Renal cortex interstitium (tissue), 15 donors: ENCODE measurements at places on chromosomes 7 and 10. TPM values are rescaled to one million over a fixed set of nuclear protein-coding genes. Genes with fewer than 3 reads are reported as not detected.

ACHE gene
- polyA plus RNA-seq: 3.4 TPM

METTL27 gene
- polyA plus RNA-seq: 15.9 TPM

GARIN1A gene
- polyA plus RNA-seq: 4.3 TPM

POLR2J2 gene
- 1.7 TPM for polyA plus RNA-seq

PIP gene
- not detected for polyA plus RNA-seq

CC2D2B gene
- 1.0 TPM for polyA plus RNA-seq

FAM25A gene
- not detected for polyA plus RNA-seq

TSPAN13 gene
- polyA plus RNA-seq: 27.8 TPM

TMEM273 gene
- 3.1 TPM for polyA plus RNA-seq

ITPRID1 gene
- polyA plus RNA-seq: not detected

BBS9 gene
- polyA plus RNA-seq: 16.9 TPM

CYP17A1 gene
- polyA plus RNA-seq: 0.66 TPM

GRCh38 chr7:50214126-50214670 is 90.3 kb upstream of the IKZF1 start:
- no peak for DNase-seq

GRCh38 chr10:29033311-29033940 is 255.4 kb upstream of the LYZL1 start:
- DNase-seq: no peak

- DNase-seq: no peak
Measured at GRCh38 chr7:80960244-80960795, 41.5 kb upstream of the SEMA3C start.

DNA sequence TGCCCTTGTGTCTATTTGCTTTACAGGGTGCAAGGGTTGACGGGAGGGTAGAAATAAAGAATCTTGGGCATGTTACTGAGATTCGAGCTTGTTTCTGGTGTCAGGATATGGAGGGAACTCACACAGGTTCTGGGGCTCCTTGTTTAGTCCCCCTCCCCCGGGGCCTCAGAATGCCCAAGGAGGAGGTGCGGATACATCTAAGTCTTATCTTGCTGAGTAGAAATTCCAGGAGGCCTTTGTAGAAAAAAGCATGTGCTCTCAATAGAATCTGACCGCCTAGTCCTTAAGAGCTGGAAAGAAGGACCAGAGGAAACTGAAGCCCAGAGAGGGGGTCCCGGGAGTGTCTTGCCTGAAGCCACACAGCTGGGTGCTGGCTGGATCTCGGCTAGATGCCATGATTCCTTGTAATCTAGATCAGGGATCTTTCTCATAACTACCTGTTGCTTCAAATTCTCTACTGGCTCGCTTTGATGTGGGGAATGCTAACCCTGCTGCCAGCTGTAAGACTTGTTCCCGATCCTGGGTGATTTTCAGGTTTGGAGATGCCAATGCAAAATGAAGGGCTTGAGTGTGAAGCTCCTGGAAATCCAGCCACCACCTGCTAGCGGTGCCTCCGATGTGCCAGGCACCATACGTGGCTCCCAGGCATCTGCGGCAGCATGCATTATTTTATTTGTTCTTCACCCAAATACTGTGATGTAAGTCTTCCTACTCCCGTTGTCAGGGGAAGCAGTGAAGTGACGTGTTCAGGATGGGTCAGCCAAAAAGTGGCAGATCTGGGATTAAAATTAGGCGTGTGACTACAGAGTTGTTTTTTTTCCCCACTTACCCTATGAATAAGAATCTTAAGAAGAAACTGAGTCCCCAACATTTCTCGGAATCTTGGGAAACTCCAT is 226.0 kb downstream of the TCF7L2 start:
- no peak for DNase-seq

GRCh38 chr10:80529604-80530003 is 8.1 kb upstream of the SH2D4B start:
- DNase-seq: no peak

- no peak for DNase-seq
Measured at GRCh38 chr7:131056007-131056406, 271.7 kb upstream of the MKLN1 start.

DNA sequence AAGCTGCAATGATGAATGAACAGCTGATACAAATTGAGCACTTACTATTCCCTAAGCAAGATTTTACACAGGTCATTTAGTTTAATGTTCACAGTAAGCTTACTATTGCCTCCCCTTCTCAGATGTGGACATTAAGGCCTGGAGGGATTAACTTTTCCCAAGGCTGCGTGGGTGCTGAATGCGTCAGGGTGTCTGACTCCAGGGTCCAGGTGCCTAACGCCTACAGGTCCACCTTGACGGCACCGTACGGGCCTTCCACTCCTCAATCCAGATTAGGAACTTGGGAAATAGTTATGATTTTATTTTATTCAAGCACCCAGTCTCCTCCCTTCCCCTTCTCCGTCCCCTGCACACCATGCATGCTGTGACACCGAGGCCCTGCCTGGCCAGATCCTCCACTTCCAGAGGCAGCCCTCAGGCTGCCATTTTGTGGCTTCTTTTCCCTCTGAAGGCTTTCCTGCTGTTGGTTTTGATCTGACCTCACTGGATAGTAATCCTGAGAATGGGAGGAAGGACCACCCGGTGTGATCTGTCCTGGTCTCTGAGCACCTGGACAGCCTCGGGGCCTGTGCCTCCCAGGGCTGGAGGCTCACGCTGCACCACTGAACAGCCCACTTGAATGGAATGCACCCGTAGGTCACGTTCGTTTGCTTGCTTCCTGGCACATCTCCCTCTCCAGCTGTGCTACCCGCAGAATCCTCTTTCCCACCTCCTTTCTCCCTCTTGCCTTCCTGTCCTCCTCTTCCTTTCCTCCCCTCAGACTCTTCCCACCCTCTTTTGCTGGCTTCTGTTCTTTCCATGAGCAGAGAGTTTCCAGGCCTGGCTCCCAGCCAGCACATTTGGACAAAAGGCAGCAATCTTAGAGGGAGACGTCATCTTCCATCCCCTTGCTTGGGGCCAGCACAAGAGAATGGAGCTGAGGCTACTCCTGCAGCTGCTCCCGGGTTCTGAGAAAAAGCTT is 14.4 kb downstream of the DENND2A start:
- peak; percentile 89 for DNase-seq

DNA sequence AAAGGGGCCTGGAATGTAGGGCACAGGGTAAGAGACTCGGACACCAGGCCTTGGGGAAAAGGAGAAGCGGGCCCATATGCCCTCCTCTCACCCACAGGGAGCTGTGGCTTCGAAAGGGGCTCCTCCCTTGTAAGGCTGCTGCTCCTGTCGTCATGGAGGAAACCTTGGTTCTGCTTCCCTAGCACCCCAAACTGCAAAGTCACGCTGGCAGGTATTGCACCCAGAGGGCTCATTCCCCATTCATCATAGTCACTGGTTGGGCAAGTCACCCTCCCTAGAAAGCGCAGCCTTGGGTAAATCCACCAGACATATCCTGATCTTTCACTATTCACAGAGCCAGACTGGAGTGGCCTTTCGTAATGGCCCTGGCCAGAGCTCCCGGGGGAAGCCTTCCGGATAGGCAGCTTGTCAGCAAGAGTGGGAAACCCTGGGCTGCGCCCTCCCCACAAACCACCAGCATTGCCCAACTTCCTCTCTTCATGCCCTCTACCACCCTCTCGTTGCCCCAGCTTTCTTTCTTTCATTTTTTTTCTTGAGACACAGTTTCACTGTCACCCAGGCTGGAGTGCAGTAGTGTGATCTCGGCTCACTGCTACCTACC is 121.0 kb downstream of the HIP1 start:
- DNase-seq: no peak

DNA sequence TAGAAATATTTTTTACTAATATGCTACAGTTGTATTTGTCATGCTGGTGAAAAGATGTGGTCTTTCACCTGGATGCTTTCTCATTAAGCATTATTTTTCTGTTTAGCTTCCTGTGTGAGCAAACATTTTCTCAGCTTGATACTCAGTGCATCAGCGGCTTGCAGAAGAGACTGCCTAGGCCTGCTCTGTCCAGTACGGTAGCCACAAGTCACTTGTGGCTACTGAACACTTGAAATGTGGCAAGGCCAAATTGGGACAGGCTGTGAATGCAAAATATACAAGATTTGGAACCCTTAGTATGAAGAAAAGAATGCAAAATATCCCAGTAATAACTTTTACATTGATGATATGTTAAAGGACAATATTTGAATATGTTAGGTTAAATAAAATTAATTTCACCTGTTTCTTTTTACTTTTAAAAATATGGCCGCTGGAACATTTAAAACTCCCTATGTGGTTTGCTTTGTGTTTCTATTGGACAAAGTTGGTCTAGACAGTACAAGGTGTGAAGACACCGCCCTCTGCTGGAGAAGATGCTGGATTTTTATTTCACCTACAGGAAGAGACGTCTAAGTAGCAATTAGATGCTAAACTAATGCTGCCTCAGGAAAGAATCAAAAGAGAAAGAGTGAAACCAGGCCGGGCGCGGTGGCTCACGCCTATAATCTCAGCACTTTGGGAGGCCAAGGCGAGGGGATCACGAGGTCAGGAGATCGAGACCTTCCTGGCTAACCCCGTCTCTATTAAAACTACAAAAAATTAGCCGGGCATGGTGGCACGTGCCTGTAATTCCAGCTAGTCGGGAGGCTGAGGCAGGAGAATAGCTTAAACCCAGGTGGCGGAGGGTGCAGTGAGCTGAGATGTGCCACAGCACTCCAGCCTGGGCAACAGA is 5.3 kb downstream of the SRGN start:
- peak; percentile 69 for DNase-seq

GRCh38 chr7:155868955-155869783 is 56.9 kb upstream of the SHH start:
- no peak for DNase-seq

- DNase-seq: peak; percentile 55
Measured at GRCh38 chr10:119724593-119725516, 995 bp upstream of the INPP5F start.

DNA sequence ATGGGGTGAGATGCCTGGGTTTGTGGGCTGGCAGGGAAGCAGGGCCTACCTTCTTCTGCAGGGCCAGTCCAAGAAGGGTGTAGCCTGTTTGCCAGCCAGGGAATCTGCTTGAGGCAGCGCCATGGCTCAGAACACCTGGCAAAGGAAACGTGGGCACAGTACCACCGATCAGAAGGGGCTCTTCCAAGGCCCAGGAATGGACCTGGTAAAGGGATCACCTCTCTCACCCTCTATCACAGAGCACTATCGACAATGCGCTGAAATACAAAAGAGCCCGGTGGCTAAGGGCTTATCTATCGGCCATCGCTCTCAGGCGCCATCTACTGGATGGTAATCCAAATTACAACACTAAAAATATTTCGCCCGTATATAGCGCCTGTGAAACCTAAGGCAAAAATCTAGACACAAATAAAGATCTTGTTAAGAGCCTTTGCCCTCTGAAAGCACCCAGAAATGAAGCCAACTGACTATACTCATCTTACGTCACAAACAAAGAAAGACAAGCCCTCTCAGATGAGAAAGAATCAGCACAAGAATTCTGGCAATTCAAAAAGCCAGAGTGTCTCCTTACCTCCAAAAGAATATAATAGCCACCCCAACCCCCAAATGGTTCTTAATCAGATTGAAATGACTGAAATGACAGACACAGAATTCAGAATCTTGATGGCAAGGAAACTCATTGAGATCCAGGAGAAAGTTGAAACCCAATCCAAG is 217.8 kb upstream of the HPS1 start:
- DNase-seq: no peak

DNA sequence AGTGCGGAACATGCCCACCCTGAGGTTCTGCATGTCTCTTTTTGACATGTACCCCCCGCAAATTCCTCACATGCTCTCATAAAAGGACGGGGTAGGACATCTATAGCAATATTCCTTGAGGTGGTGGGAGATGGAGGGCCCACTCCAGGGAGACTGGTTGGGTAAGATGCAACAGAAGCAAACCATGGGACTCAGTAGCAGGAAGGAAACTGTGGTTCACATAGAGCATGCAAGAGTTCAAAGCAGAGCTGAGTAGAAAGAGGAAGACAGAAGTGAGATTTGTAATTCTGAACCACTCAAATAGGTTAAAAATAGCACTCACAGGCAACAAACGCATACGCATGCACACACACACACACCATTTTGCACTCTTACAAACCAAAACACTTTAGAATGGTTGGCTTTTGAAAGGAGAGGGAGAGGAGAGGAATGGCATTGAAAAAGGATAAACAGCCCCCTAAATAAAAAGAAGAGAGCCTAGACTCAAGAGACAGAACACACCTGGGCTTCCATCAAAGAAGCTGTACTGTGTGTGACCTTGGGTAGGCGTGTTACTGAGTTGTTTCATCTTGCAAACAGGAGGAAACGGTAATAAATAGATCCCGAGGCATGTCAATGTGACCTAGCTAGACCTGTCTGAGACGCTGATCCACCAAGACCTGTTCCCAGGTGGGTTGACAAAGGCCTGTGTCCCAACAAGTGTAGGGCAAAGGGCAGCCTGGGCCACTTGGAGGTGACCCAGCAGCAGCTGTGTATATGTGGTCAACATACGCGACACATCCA is 77.6 kb upstream of the LRRC4 start:
- DNase-seq: no peak

GRCh38 chr7:69599286-69599954 is 1.1 kb downstream of the AUTS2 start:
- DNase-seq: no peak

GRCh38 chr10:124866812-124867211 is 65.2 kb downstream of the ABRAXAS2 start:
- DNase-seq: no peak

- no peak for DNase-seq
Measured at GRCh38 chr7:103343332-103343731, 1.2 kb downstream of the DNAJC2 start.

- DNase-seq: peak; percentile 44
Measured at GRCh38 chr7:30027065-30027456, 559 bp upstream of the FKBP14 start.

DNA sequence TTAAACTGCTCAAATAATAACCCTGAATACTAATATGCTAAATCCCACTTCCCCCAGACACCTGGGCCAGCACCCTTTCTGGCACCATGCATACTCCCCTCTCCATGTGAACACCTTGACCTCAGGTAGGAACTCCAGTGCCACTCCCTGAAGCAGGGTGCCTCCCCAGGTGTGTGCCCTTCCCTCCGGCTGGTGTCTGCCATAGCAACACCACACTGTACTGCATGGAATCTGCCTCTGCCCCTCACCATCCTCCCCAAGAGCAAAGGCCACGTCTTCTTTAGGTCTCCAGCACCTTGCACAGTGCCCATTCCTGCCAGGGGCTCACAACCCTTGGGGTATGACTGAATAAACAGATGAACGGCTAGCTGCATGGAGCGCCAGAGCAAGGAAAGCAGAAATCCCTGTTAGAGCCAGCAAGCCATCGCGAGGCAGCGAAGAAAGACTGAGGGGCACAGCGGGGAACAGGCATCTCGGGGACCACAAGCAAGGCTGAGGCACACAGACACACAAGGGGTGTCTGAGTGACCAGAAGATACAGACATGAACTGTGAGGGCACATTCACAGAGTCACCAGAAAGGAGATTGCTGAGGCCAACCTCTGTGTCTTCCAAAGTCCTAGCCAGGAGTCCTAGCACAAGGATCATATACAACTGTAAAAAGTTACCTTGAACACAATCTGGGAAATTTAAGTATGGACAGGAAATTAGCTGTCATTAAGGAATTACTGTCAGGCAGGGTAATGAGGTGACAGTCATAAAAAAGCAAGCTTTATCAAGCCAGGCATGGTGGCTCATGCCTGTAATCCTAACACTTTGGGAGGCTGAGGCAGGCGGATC is 25.7 kb downstream of the COBL start:
- DNase-seq: no peak
